NCI-H2107 (cell line): ENCODE measurements at places on chromosomes 6 and 20.

- DNase-seq, result no peak
Observed at GRCh38 chr6:42509256-42509655, 54.6 kb upstream of the UBR2 start.

DNA sequence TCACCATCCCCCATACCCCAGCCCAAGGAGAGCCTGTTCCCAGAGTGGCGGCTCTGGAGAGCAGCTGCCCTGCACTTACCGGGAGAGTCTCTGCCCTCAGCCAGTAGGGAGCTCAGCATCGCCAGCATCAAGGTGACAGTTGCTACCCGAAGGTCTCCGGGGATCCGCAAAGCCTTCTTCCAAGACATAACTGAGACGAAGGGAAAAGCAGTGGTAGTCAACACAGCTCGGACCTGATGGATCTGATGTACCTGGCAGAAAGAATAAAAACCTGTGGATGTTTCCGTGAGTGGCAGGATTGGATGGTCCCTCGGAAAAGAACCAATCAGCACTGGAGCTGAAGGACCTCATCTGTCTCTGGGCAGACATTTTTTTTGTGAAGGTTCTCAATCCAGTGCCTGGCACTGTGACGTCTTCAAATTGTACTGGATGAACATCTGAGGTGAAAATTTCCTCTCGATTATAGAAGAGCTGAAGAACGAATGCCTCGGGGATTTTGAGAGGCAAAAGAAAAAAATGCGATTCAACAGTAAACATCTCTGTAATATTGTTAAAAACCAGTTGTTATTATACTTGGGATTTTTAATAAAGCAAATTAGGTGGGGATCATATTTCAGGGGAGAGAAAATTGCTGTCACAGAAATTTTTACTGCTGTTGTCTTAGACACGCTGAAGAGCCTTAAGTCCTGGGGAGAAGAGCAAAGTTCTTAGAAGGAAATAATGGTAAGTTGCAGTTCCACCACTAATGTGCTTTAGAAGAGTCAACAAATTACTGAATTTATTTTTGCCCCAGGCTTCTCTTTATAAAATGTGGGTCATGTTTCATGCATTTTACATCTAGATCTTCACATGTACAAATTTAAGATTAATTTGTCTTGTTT lies at the start of gene HLA-DQB1:
TSS of gene HLA-DQB1 (minus strand) at position 238 of the 881 bp plus-strand sequence. CDS start at position 188, 50 bp downstream.
- no peak for DNase-seq

- DNase-seq, result no peak
Observed at GRCh38 chr6:129124347-129124746, 241.4 kb downstream of the LAMA2 start.

DNA sequence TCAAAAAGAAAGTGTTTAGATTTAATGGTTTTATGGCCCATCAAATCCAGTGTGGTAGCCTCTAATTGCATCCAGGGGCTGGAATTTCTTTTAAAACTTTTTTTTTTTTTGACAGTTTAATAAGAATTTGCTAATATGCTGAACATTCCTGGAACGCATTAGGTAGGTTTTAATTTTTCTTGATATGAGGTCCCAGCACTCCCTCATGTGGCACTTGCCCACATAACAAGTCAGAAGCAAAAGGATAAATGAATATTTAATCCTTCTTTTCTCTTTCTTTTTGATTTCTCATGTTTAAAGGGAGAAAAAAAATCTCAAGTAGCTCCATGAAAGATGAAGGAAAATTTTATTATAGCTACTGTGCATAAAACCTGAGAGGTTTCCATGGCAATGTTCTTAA lies 13.5 kb downstream of the HAO1 start:
- no peak for DNase-seq

GRCh38 chr20:22562620-22563019 lies 21.8 kb downstream of the FOXA2 start:
- DNase-seq, result no peak

- no peak for DNase-seq
Observed at GRCh38 chr20:23021951-23022350, 13.2 kb upstream of the SSTR4 start.

DNA sequence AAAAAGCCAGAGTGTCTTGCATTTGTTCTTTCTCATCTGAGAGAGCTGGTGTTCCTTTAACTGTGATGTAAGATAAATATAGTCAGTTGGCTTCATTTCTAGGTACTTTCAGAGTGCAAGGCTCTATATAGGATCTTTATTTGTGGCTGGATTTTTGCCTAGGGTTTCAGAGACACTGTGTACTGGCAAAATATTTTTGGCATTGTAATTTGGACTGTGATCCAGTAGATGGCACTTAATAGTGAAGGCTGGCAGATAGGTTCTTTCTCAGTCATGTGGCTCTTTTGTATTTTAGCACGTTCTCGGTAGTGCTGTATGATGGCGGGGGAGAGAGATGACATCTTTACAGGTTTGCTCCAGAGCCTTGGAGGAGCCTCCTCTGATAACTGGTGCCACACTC lies 26.8 kb upstream of the SLC35B3 start:
- DNase-seq, result no peak

DNA sequence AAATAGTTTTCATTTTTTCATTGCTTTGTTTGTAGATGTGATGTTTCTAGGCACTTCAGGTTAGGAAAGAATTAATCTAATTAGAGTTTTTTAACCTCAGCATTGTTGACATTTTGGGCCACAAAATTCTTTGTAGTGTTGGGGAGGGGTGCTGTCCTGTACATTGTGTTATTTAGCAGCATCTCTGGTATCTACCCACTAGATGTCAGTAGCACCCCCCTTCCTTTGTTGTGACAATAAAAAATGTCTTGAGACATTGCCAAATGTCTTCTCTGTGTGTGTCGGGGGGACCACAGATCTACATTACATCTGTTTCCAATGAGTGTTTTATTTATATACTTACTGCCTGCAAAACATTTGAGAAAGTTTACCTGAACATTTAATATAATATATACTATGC lies 45.6 kb downstream of the EYA4 start:
- no peak for DNase-seq

- no peak for DNase-seq
Observed at GRCh38 chr6:149154261-149154821, 163.2 kb upstream of the TAB2 start.

GRCh38 chr20:24489631-24490260 lies 20.3 kb downstream of the SYNDIG1 start:
- no peak for DNase-seq

DNA sequence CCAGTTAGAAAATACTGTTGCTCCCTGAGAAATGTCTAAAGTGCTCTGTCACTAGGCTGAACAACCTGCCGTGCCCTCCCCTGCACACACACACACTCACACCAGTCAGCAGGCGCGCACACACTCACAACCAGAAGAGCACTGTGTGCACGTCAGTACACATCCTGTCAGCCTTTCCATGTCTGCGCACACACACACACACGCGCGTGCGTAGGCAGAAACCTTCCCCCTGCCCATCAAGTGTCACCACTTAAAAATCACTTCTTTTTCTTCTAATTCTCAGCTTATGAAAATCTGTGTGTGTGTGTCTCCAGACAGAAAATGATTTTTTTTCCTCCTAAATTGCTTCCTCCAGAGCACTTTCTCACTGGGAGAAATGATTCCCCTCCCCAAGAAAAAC lies 100.3 kb downstream of the EDN3 start:
- DNase-seq, result no peak

GRCh38 chr6:100300221-100300736 lies 164.4 kb downstream of the SIM1 start:
- DNase-seq, result no peak

DNA sequence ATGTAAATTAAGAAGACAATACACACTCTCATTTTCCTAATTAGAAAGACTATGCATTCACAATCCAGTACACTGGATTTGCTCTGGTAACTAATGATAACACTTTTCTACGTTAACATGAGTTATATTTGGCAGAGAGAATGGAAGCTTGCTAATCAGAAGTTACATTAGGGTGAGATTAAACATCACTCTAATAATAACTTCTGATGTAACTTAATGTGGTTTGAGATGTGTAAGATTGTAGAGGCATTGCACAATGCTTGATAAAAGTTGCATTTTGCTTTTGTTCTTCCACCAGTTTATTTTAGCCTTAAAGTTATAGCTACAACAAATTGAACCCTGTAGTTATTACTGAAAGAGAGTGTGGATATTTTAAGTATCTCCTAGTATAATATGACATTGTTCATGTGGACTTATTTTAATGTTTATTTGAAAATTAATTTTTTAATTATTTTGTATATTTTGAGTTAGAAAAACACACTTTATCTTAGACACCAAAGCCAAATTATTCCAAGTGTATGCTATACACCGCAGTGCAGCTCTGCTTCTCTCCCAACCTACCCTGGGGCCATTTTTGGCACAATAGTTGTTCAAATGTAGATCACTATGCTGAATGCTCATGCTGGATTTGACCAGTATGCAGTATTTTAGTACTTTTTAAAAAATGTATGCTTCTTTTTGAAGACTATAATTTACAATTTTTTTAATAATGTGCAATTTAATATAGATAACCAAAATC lies 143.2 kb downstream of the SLC16A10 start:
- no peak for DNase-seq

GRCh38 chr6:3867641-3868502 lies 18.7 kb downstream of the FAM50B start:
- no peak for DNase-seq

DNA sequence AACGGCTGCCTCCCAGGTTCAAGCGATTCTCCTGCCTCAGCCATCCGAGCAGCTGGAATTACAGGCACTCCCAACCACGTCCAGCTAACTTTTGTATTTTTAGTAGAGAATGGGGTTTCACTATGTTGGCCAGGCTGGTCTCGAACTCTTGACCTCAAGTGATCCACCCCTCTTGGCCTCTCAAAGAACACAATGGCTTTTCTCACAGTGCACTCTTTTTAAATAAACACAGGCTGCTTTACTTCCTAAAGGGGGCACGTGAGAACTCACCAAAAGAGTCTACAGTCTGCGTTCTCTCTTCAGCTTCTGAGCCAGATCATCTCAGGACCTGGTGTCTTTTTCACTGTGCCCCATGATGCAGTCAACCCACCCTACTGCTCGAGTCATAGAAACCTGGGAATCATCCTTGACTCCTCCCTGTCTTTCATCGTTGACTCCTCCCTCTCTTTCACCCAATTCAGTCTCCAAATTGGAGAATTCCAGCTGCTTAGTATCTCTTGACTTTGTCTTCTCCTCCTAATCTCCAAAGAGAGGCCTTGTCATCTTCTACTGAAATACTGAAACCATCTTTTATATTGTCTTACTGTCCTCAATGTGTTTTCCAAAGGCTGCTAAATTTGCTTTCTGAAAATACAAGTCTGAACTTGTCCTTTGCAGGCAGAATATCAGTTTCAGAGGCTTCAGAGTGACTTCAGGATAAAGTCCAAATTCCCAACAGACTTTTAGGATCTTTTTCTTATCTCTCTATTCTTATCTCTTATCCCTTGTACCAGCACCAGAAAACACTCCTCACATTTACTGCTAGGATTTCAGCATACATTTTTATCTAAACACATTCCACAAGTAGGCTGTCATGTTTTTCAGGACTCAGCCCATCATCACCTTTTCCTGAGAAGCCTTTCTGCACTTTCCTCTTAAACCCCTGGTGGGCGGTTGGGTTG lies 323.4 kb downstream of the SYNE1 start:
- DNase-seq, result no peak

DNA sequence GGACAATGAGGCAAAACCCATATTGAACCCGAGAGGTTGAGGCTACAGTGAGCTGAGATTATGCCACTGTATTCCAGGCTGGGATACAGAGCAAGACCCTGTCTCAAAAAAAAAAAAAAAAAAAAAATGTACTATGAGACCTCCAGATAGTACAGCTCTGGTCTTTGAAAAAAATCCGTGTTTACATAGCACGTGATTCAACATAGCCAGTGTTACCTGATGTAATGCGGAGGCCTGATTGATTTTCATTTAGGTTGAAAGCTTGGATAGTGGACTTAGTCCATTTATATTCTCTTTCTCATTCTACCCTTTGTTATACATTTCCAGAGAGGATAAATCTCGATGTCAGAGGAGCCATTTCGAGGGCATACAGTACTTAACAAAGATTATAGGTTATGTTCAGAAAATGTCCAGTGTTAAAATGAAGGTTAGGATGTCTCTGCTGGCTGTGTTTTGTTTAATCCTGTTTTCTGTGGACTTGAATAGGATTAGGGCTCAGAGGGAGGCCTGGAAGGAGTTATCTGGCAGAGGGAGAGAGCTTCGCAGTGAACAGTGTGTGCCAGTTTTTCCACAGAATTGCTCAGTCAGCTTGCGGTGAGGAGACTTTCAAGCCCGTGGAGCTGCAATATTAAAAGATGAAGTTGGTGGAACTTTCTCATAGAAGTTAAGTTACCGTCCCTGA lies 33.9 kb upstream of the BCLAF1 start:
- DNase-seq, result no peak

DNA sequence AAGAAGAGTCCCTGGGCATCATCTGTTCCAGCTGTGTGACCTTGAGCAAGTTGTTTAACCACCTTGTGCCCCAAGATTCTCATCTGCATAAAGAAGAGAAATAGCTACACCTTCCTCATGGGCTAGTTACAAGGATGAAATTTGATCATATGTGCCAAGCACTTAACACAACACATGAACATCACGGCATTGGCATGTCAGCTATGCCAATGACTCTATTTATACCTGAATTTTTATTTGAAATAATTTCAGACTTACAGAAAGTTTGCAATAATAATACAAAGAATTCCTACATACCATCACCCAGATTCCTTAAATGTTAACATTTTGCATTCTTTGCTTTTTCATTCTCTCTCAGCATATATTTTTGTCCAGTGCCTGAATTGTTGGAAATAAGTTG lies 21.0 kb upstream of the TCF15 start:
- DNase-seq, result no peak

GRCh38 chr6:85458184-85458583 lies 8.3 kb downstream of the NT5E start:
- no peak for DNase-seq

GRCh38 chr20:58514321-58515232 lies 622 bp downstream of the APCDD1L start:
- no peak for DNase-seq

DNA sequence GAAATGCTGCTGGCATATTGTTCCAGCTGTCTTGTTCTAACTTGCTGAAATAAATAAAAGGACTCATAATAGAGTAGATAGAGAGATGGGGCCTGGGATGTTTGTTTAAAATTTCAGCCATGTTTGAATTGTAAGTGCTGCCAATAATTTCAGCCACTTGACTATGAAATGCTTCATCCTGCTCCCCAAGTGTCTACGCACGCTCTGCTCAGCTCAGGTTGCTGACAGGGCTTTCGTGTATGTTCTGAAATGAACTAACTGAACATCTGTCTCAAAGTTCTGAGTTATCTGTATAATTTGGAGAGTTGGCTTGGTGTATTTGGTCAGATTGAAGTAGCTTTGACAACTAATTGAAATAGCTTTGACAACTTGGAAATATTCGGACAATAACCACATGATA lies 387.8 kb downstream of the BMP2 start:
- DNase-seq, result no peak

- no peak for DNase-seq
Observed at GRCh38 chr6:83047065-83047754, 18.4 kb downstream of the UBE3D start.
